ENCODE measurements at places on chromosomes 11 and 22. TPM values are rescaled to one million over a fixed set of nuclear protein-coding genes. Genes with fewer than 3 reads are reported as not detected.

Gene VWCE
- total RNA-seq, result 20.6 TPM

Gene PVALB
- total RNA-seq, result 3.0 TPM

Gene PGA3
- total RNA-seq, result not detected

Gene CASTOR1
- 11.0 TPM for total RNA-seq

Gene JAML
- 0.35 TPM for total RNA-seq

Gene MS4A6A
- total RNA-seq, result not detected

DNA sequence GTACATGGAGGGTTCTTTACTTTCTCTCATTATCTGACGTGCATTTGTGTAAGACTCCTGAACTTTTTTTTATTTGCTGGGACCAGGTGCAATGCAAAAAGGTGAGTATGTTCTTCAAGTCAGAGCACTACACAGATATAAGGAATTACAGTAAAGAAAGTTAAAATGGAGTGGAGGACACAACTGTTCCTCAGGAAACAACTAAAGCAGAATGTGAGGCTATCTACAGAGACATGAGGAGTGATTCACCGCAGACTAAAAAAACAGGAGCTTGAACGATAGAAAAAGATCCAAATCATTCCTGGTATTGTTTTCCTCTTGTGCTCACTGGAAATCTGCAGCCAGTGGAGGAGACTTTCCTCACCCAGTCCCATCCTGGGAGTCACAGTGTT lies 106.2 kb downstream of the ABTB2 start:
- DNase-seq, result no peak

GRCh38 chr11:12694183-12694531 lies 19.9 kb downstream of the TEAD1 start:
- DNase-seq, result no peak

GRCh38 chr11:44629732-44630345 lies 64.4 kb downstream of the CD82 start:
- DNase-seq, result no peak

DNA sequence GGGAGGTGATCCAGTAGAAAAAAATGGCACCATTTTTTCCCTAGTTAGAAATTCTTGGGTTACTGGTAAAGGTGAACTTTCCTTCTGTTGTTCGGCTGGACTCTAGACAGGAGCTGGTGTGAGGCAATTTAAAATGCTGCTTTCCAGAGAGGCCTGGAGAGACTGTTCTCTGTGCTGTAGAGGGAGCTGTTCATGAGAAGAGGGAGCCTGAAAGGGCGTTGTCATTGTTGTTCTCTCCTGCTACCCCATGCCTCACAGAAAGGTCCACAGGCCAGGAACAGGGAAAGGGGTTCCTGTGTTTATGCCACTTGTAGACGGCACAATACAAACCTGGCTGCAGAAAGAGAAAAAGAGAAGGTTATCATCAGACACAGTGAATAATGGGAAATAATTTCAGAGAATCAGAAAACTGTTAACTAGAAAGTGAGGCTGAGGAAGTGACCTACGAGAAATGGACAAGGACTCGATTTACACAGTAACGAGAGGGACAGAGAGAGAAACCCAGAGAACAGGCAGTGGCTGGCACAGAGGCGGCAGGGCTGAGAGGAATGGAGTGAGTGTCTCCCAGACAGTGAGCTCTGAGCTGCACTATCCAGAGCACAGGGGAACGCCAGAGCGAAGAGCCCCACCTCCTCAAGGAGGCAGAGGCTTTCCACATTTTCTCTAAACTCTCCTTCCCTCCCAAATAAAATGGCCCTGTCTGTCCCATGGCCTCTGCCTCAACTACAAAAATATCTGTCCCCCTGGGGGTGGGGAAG lies 109.2 kb downstream of the RRM1 start:
- peak; percentile 64 for DNase-seq

DNA sequence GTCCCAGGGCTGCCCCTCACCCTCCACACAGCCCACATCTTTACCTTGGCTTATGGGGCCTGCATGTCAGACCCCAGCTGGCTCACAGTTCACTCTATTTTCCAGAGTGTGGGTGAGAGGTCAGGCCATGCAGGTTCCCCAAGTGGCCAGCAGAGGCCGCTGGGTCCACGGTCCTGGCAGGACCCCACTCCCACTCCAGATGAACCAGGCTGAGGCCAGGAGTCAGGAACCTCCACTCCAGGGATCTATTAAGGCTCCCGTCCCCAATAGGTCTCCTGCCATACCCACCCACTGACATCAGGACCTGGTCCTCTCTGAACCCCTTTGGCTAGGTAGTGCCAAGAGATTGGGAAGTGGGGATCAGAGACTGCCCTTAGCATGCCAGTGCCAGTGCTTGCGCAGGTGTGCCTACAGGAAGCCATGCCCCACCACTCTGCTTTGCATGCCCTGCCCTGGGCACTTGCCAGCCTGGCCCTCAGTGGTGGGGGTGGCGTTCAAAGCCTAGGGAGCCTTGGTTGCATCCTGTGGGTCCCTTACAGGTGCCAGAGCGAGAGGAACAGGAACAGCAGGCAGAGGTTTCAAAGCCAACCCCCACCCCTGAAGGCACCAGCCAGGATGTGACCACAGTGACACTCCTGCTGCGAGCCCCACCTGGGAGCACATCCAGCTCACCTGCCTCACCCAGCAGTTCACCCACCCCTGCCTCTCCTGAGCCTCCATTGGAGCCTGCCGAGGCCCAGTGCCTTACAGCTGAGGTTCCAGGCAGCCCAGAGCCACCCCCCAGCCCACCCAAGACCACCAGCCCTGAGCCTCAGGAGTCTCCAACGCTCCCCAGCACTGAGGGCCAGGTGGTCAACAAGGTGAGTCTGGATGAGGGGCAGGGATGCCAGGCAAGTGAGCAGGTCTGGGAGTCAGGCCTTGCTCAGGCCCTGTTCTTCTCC lies 8.3 kb downstream of the SMTN start:
- DNase-seq, result no peak

- no peak for DNase-seq
Observed at GRCh38 chr22:23145878-23146470, 697 bp downstream of the RAB36 start.

GRCh38 chr11:57214494-57214893 lies 22.6 kb downstream of the APLNR start:
- DNase-seq, result no peak

DNA sequence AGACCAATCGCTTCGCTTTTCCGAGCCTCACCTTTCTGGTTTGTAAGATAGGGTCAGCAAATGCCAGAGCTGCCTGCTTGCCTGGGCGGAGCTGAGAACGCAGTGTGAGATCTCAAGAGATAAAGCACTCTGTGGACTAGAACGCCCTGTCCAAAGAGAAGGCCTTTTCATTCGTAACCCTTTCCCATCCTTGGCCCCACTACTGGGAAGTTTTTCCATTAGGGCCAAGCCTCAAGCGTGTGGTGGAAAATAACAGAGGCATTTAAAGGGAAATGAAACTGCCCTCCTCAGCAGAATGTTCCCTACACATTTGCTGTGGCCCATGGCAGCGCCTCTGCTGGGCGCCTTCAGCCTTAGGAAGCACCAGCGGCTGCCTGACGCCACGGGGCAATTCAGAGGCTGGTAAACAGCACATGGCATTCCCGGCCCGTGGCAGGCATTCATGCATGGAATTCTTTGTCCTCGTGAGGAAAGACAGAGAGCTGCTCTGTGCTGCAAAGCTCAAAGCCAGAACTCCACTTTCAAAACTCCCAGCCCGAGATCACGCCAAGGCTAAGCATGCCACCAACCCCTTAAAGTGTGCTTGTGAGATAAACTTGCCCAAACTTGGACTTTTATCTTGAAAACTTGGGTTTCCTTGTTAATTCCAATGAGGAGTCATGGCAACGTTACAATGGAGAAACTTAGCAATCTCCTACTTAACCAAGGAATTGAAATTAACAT lies 38.1 kb downstream of the AHNAK start:
- DNase-seq, result peak; percentile 85

DNA sequence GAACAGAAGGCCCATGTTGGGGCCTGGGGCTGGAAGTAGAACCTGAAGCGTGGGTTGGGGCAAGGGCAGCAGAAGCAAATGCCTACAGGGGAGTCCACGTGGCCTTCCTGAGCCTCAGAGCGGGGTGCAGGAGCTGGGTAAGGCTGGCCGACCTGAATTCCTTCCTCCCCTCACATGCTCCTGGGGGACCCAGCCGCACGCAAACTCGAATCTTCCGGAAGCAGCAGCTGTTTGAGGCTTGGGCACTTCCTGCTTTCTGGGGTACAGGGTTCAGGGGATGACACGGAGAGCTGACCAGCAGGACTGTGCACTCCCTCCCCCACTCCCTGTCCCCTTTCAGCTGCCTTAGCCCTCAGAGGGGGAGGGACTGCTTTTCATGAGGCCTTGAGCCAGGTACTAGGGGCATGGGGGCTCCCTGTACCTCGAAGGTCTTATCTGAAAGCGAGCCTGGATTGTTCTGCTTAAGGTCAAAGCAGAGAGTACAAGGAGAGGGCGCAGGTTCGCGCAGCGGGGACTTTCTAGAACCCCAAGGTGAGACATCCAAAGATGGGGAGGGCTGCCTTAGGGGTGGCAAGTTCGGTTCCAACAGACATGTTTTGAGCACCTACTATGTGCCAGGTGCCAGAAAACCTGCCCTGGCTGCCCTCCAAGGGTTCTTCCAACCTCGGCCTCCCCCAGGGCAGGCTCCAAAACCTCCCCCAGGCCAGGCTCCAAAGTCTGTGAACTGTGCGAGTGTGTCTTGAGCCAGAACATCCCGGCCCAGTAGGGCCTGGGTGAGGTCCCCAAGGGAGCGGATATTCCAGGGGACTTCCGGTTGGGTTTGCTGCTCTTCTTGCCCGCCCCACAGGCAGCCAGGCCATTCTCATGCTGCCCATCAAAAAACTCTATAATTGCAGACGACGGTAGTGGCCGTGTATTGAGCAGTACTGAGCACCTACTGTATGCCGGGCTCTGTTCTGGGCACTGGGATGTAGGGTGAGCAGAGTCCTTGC lies 1.7 kb downstream of the NCF4 start:
- DNase-seq, result no peak

DNA sequence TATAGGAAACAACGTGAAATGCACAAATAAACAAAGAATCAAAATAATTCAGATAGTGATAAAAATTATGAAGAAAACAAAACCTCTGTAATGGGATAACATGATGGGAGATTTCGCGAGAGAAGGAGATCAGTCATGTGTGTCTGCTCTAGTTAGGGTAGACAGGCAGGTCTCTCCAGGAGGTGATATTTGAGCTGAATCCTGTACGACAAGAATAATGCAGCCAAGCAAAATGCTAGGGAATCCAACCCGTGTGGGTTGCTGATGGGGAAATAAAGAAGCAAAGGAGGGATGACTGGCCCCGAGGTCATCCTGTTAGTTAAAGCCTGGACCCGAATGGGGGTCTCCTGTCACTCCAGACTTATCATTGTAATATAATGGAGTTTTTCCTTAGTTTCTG lies 16.0 kb downstream of the MAML2 start:
- DNase-seq, result no peak

GRCh38 chr22:44759001-44759400 lies 6.6 kb downstream of the ARHGAP8 start:
- no peak for DNase-seq

DNA sequence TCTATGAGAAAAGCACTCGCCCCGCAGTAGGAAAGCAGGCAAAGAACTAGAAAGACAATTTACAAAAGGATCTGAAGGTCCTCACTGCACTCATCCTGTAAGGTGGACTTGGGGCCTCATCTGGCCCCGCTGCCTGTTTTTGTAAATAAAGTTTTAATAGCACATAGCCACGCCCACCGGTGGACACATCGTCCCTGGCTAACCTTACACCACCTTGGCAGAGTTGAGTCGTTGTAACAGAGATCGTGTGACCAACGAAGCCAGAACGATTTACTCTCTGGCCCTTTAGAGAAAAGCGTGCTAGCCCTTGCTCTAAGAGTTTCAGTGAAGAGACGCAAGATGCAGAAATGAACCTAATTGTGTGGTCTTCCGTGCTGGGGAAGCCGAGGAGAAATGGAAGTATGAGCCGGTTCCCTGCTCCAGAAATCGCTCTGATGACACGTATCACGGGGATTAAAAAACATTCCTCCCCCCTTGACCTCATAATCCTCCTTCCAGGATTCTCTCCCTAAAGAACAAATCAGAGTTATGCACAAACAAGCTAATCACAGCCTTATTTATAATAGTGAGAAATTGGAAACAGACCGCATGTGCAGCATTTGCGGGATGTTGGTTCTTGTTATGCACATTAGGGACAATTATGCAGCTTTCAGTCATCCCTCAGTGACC lies 80.1 kb downstream of the CDKN1C start:
- DNase-seq, result peak; percentile 24

GRCh38 chr11:3055891-3056290 lies 1.3 kb downstream of the CARS1 start:
- DNase-seq, result no peak

All from H9 (cell line).